GM19239 (cell line): ENCODE measurements at places on chromosomes 6 and 20.

- no peak for DNase-seq
Measured at GRCh38 chr20:48003021-48003420, 217.7 kb upstream of the SULF2 start.

DNA sequence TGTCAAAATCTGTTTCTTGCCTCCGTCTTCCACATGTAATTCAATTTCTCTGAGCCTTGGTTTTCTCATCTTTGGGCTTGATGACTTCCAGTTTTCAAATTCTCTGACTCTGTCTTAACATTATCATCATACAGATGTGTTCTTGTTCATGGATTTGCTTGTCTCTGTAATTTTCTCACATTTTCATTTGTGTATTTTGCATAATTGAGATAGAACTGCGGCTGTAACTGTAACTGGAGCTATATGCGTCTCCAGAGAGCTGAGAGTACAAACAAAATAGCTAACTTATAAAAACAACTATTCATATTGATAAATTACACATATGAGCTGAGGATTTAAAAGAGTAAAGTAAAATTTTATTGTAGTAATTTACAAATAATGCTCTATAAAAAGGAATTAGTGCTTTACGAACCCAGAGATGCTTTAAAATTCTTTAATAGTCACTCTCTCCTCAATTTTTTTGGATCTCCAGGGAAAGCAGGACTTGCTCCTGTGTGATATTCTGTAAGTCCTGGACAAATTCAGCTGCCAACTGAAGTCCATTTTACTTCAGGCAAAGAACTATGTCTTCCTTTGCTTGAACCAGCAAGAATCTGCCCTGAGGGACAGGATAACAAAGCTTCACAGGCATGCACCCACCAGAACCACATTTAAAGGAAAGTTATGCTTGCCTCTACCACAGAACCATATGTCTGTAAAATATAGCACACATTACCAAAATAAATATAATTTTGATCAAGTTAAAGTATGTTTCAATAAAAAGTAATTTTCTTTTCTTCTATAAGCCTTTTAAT, 288.3 kb downstream of the KHDC1L start:
- no peak for DNase-seq

GRCh38 chr6:53888931-53889330, 94.1 kb downstream of the LRRC1 start:
- DNase-seq: no peak

GRCh38 chr6:23173234-23173633, 603.9 kb downstream of the HDGFL1 start:
- DNase-seq: no peak

DNA sequence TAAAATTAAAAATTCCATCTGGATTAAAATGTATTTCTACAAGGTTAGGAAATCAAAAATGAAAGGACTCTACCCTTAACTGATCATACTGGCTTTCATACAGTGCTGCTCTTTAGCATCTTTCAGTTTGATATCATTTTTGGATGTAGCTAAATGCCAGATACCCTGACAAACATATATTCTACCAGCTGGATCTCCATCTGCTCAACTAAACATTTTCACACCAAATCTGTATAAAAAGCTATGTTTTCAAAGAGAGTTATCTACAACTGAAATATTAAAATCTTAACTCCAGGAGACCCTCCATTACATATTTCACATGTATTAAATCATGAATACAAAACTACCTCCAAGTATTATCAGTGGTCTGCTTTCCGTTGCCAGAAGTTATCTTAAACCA, 95.7 kb downstream of the EPHA7 start:
- DNase-seq: no peak

DNA sequence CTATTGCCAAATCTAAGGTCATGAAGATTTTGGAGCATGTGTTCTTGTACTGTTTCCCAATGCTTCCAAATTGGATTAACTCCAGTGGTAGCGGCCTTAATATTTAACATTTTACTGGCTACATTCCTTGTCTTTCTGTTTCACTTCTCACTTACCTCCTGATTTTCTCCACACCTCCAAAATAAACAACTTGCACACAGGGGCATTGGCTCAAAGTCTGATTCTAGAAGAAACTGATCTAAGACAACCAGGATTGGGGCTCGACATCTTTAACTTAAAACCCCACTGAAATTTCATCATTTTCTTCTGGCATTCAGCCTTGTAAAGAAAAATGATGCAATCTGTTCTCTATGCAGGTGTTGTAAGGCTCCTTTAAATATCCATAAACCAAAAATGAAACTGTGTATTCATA, 557.9 kb upstream of the ID4 start:
- DNase-seq: no peak

DNA sequence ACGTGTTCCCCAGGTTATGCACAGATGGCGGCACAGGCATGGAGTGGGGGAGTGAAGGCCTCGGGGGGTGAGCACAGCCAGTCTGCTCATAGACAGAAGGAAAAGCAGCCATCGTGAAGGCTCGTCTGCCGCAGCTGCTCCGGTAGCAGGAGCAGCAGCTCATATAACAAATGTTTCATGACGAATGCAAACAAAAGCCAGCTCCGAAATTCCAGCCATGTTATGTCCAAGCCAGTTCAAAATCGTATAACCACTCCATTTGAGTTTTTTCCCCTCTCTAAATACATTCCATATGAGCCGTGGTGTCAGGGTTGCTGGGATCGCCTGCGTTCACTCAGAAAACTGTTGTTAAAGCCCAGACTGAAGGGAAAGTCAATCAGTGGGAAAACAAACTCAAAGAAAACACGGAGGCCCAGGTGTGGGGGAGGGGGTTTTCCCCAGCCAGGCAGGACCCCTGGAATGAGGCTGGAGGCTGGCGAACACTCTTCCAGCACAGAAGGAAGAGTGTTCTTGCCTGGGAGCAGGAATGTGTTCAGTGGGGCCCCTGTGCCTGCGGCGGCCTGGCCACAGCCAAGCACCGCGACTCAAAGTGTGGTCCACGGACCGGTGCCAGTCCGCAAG, 280.4 kb upstream of the TAB2 start:
- DNase-seq: no peak

DNA sequence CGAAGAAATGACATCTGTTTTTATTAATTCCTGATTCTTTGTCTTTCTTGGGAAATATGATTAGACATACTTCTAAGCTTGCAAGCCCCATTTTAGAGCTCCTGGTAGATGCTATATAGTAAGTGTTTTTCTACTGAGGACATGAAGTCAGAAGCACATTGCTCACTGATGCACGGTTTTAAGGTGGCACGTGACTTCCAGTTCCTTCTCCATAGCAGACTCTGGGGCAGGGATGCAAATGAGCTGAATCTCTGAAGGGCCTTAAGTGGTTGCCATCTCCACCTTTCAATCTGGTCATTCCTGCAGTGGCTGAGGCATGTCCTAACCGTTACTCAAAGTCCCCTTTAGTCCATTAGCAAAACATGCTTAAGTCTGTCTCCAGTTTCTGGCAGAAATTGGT, 421.2 kb upstream of the HTR1E start:
- no peak for DNase-seq

DNA sequence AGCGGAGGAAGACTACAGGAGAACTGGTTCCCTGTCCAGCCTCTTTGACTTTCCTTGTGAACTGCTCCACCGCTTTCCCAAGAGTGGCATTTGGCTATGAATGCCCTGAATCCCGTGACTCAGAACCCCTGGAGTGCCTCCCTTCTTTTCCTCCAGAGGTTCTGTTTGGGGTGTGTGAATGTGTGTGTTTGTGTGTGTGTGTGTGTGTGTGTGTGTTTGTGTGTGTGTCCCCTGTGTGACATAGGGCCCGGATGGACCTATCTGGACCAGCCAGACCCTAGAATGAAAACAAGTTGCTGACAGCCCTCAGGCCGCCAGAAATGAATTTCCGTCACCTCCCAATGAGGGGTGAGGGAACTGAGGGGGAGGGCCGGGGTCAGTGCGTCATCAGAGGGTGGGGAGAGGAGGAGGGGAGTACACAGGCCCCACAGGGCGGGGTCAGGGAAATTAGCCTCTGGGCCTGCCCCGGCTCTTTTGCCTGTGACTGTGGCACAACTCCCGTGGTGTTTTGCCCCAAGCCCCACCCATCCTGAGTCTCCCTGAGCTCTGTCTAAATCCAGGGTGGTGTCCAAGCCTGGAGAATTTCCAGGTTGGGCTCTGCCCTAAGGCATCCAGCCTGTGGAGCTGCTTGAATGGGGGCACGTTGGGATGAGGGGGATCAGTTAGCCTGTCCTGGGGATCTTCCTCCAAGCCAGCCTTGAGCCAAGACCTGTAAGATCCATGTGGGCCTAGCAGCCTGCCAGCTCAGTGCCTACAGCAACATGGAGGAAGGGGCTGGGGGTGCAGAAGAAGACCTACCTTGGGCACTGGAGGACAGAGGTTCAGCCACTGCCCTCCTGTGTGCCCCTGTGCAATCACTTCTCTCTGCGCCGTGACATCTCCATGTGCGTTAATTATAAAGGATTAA, 15.2 kb upstream of the MRPS18A start:
- DNase-seq: no peak

- DNase-seq: no peak
Measured at GRCh38 chr6:114280239-114280982, 62.4 kb downstream of the HS3ST5 start.

DNA sequence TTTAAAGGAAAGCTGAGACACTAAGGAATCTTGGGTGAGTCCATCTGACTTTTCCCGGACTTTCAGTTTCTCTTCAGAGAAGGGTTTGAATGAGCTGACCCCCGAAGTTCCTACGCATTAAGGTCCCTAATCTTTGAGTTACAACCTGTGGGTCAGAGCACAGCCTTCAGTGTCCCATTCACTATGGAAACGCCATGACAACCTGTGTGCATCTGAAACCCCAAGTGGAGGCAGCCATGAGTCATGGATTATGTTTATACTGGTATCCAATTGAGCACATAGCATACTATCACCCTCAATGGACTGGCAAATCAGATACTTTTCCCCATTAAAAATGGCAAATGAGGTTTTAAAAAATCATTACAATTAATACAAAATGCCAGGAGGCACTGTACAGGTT, 11.4 kb downstream of the MYLK4 start:
- DNase-seq: no peak

DNA sequence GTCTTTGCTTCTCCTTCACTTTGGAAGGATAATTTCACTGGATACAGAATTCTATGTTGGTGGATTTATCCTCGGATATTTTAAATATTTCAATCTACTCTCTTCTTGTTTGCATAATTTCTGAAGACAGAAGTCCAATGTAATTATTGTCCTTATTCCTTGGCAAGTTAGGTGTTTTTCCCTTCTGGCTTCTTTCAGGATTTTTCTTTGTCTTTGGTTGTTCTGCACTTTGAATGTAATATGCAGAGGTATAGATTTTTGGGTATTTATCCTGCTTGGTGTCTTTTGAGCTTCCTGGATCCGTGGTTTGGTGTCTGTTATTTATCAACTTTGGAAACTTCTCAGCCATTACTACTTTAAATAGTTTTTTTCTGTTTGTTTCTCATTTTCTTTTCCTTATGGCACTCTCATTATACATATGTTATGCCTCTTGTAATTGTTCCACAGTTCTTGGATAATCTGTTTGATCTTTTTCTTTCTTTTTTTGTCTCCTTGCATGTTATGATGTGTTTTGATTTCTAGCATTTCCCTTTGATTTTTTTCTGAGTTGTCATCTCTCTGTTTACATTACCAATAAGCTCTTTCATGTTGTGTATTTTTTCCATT, 48.6 kb upstream of the ATXN1 start:
- no peak for DNase-seq

DNA sequence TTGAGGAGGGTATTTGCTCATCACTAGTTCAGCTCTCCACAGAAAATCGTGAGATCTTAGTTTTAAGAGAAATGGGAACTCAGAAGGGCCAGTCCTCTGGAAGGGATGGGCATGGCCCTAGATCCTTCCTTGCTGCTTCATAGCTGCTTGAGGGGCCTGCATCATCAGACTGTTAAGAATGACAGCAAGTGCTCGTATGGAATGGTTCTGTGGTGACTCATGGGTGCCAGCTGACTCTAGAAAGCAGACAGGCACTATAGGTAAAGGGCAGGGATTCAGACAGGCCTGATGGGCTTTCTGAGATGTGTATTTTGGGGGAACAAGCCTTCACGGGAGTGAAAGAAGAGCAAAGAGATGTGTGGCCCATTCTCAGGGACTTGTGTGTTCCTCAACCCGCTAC, 90.8 kb downstream of the MYLK4 start:
- no peak for DNase-seq

GRCh38 chr20:4263036-4263435, 247.7 kb upstream of the RNF24 start:
- no peak for DNase-seq

DNA sequence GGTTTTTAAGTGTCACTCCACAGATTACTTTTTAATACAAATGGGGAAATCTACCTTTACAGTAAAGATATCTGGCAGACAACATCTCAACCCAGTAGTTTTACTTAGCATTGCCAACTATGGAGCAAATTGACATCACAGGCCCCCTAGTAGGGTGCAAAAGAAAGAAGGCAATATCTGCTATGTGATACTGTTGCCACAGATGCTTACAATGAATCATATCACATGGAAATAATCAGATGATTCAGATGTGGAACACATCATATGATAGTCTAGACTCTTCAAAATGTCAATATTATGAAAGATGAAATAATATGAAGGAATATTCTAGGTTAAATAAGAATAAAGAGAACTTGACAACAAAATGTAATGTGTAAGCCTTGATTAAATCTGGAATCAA, 322.5 kb downstream of the BMP2 start:
- DNase-seq: no peak

DNA sequence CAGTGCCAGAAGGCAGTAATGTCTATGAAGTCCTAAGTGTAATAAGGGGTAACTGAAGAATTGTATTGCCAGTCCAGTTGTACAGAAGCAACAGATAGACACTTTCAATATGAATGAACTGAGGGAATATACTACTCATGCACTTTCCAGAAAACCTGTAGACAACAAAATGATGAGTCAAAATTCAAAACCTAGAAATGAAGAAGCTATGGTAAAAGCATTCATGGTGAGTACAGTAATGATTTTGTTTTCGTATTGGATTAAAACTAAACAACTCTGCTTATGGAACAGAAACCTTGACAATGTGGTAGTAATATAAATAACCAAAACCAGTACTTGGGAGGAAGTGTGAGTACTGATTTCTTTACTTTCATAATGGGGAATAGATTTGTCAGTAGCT, 35.0 kb downstream of the ARMC2 start:
- no peak for DNase-seq

- no peak for DNase-seq
Measured at GRCh38 chr20:34013554-34013953, 19.8 kb downstream of the RALY start.

DNA sequence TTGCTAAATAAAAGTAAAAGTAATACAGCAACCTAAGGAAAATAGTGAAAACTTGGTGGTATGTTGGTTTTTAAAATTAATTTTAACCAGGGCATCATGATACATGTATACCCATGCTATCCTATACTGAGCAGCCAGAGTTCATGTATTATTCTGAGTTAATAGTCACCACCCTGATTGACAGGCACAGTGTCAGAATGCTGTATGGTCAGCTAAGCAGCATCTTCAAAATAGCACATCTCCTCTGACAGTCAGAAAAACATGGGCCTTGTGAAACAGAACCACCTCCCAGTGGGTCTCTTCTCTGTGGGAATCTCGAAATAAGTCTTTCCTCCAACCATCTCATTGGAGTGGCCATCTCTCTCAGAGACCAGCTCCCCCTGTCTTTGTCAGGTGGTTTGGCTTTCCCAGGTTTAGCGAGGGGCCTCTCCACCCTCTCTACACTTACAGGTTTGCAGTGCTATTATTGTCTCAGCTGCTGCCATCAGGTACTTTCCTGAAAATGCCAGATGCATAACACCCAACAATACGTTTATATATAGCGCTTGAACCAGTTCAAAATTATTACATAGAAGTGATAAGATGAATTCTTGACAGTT, 47.1 kb upstream of the RNF8 start:
- no peak for DNase-seq
